ENCODE measurements at places on chromosomes 16 and 17.

GRCh38 chr17:50837286-50837979 is 2.0 kb downstream of the WFIKKN2 start:
- no peak for DNase-seq

GRCh38 chr17:66240630-66241029 is 11.4 kb upstream of the APOH start:
- no peak for DNase-seq

DNA sequence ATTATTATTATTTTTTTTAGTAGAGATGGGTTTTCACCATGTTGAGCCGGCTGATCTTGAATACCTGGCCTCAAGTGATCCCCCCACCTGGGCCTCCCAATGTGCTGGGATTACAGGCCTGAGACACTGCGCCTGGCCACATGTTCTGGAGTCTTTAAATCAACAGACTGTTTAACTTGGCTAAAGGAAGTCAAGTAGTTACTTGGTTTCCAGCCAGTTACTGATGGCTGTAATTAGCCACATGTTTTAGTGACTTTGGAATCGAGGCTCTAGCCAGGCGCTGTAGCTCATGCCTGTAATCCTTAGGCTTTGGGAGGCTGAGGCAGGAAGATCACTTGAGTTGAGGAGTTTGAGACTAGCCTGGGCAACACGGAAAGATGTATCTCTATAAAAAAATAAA is 699.2 kb upstream of the RBFOX1 start:
- no peak for DNase-seq

DNA sequence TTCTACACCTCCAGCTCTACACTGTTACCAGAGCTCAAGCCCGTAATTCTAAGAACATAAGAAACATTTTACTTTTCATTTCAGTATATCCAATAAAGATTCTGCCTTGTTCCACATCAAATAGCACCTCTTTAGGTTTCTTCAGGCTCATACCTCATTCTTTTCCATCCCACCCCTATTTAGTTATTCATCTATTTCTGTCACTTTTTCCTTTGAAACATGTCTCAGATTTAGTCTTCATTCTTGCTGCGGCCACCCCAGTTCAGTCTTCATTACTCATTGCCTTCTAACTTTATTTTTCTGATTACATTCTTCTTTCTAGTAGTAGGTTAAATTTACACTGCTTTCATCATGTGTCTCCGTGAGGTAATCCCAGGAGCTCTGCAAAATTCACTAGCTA is 33.5 kb downstream of the PPM1E start:
- DNase-seq: no peak

GRCh38 chr17:79044462-79044861 is 20.5 kb downstream of the C1QTNF1 start:
- DNase-seq: no peak

- DNase-seq: no peak
These were observed 60.8 kb upstream of the MED9 start for GRCh38 chr17:17416007-17416399.
